GM04504 (cell line): ENCODE measurements at places on chromosomes 6 and 20.

DNA sequence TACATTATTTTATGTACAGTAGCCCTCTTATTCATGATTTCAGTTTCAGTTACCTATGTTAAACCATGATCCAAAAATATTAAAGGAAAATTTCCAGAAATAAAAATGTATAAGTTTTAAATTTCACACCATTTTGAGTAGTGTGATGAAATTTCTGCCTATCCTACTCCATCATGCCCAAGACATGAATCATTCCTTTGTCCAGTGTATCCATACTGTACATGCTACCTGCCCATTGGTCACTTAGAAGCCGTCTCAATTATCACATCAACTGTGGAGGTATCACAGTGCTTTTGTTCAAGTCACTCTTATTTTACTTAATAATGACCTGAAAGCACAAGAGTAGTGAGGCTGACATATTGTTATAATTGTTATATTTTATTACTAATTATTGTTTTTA, 32.3 kb upstream of the PLCB4 start:
- no peak for DNase-seq

GRCh38 chr20:25173886-25174308, 21.6 kb upstream of the ENTPD6 start:
- no peak for DNase-seq

DNA sequence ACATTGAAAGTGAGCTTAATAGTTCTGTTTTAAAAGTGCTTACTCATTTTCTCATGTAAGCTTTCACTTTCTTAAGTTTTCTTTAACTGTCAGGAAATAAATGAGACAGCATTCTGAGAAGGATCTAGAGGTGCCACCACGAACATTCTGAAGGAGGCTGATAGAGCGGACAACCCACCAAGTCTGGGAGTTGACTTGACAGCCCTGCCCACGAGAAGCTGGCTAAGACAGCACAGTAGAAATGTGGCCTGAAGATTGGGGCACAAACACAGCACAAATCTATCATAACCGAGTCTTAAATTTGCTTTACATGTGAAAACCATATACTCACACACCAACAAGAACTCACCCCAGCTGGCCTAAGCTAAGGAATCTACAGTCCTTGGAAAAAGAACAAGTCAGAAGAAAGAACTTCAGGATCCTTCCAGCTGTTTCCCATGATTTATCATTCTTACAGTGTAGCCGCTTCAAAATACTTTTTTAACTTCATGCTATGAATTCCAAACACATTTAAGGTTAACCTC, 144.2 kb upstream of the TNFAIP3 start:
- no peak for DNase-seq

- no peak for DNase-seq
Observed at GRCh38 chr6:149264629-149265028, 52.9 kb upstream of the TAB2 start.

DNA sequence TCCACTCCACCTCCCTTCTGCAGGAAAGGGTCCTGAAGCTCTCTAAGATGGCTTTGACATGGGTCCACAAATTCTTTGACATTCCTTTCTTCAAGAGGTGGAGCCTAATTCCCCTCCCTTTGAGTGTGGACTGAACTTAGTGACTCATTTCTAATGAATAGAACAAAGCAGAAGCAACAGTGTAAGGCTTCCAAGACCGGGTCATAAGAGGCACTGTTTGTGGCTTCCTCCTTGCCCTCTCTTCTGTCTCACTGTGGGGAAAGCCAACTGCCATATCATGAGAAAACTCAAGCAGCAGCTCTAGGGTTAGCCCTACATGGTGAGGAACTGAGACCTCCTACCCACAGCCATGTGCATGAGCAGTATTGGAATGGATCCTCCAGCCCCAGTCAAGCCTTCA, 5.9 kb upstream of the CDK5RAP1 start:
- DNase-seq = no peak

GRCh38 chr20:2919518-2920245, 46.4 kb downstream of the PTPRA start:
- DNase-seq = no peak

DNA sequence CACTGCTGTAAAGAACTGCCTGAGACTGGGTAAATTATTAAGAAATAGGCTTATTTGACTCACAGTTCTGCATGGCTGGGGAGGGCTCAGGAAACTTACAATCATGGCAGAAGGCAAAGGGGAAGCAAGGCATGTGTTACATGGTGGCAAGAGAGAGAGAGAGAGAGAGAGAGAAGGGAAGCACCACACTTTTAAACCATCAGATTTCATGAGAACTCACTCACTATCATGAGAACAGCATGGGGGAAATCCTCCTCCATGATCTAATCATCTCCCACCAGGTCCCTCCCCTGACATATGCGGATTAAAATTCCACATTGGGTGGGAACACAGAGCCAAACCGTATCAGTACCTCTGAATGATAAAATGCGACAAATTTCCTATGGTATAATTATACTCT, 203.9 kb upstream of the MARCKS start:
- DNase-seq = no peak

- no peak for DNase-seq
Observed at GRCh38 chr6:100119261-100119660, 125.2 kb upstream of the MCHR2 start.

- no peak for DNase-seq
Observed at GRCh38 chr6:16494793-16495192, 256.4 kb downstream of the GMPR start.

GRCh38 chr6:97697456-97697855, 414.4 kb upstream of the MMS22L start:
- DNase-seq = peak; percentile 63
